Body of pancreas (tissue), 4 donors: ENCODE measurements at places on chromosomes 6 and 20.

DNA sequence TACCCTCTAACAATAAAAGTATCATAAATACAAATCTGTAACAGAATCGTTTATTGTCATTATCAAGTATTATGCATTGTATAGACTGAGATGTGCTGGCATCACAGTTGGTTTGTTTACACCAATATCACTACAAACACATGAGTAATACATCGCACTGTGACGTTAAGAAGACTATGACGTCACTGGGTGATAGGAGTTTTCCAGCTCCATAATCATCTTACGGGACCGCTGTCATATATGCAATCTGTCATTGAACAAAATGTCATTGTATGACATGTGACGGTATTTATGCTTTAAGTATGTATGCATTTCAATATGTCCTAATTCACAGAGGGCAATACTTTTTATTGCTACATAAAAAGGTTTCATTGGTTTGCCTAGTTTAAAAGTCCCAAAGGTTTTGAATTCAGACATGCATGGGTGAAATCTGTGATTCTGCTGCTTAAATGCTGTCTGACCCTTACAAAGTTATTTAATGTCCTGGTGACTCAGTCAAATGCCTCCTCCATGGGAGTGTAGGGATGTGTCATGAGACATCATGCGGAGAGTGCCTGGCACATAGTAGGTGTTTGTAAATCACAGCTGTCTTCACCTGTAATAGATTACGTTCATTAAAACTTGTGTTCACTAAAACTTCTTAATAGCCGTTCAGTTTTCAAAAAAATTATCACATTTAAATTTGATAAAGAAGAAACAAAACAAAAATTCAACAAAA is 160.7 kb upstream of the PDE10A start:
- no peak for DNase-seq

- peak; percentile 82 for DNase-seq
Measured at GRCh38 chr6:31729979-31730630, 1.0 kb upstream of the DDAH2 start.

- DNase-seq: no peak
Measured at GRCh38 chr6:129874837-129875236, 13.7 kb upstream of the TMEM244 start.

DNA sequence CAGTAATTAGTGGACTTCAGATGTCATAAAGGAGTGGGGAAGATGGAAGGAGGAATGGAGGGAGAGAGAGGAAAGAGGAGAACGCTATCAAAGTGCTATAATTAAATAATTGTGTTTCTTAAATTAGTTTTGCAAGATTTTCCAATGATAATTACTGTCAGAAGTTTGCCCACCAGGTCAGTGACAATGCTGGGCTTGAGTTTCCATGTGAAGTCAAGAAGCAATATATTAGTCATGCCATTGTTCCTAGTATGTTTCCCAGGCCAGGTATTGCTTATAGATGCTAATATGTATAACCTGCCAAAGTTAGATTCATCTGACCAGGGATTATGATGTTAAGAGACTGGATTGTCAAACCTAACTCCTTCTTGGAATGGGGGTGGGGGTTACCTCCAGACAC is 131.9 kb downstream of the GJA10 start:
- DNase-seq: no peak

DNA sequence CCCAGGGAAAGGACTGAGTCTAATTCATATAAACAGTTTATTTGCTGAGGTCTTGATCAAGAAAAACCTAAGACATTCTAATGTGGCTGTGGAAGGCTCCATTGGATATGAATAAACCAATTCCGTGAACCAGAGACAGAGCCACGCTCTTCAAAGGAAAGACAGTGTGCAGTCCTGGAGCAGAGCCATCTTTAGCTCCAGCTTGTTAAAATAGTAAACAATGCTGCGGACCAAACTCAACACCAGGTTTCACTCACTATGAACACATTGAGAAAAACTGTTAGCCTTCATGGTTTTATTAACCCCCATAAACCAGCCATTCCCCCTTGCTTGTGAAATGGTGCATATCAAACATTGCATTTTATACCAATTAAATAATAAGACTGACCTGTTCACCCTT is 61.9 kb downstream of the COL9A1 start:
- DNase-seq: no peak

GRCh38 chr6:30889921-30890645 is 5.8 kb downstream of the DDR1 start:
- DNase-seq: no peak

DNA sequence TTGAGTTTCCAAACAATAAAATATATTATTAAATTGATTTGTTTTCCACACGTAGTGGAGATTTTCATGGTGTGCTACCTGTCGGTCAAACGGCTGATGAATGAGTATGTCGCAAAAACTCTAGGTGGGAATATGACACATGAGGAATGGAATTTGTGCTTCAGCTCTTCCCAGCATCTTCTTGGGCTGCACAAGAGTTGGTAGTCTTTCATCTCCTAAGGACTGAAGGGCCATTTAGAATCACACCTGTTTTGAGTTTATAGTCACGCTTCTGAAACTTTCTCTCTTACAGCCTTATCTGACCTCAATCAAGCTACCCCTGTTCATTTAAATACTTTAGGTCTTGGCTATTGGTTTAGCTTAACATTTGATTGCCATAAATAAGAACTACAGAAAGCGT is 157.7 kb upstream of the AKAP12 start:
- DNase-seq: no peak

DNA sequence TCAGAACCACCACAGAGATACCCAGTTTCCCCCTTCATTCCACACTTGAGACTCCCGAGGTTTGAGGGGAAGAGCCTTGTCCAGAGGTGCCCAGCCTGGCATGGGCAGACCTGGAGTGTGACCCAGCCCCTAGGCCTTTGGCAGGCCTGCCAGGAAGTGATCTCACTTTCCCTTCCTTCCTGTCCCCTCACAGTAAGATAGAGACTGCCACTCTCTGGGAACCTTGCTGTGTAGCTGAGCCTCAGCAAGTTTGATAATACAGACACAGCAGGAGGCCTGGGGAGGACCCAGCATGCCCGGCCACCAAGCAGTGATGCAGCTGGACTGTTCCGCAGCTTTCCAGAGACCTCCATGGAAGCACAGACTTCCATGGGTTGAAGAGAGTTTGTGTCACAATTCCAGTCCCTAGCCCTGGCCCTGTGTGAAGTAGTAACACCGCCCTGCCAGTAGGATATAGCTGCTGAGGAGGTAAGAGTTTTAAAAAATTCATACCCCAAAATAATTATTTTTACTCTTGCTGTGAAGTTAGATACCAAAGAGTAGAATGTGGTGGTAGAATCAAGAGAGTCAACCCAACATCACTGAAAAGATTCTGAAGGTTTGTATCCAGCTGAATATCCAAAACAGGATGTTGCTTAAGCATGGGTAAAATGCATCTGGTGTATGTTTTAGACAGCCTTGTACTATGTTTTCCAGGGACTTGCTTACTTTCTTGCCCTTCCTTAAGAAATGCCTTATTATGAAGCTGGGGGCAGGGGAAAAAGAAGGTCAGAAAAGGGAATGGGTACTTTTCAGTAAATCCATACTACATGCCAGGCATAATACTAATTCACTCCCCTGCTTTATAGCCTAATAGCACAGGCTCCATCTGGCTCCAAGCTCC is 16.3 kb downstream of the PKIG start:
- DNase-seq: no peak
